ENCODE measurements at places on chromosomes 12 and 14.

- peak; percentile 40 for DNase-seq
These were observed 270.5 kb upstream of the PWP1 start for GRCh38 chr12:107415071-107415470.

- DNase-seq, result no peak
These were observed 92.5 kb downstream of the DAAM1 start for GRCh38 chr14:59280961-59281360.

DNA sequence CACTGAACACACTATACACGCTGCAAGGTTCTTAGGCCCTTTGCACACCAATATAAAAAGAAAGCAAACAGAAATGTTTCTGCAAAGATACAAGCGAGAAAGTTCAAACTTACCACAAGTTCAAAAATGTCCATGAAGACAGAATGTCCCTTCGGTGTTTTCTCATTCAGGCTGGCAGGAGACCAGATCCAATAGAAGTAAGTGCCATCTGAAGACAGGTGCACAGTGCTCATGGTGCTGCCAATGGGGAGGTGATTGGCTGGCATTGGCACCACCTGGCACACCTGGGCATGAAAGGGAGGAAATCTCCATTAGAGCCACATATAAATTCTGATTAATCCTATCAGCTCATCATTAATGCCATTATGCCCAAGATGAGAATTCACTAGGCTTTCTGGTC is 76.3 kb downstream of the HECTD4 start:
- no peak for DNase-seq

DNA sequence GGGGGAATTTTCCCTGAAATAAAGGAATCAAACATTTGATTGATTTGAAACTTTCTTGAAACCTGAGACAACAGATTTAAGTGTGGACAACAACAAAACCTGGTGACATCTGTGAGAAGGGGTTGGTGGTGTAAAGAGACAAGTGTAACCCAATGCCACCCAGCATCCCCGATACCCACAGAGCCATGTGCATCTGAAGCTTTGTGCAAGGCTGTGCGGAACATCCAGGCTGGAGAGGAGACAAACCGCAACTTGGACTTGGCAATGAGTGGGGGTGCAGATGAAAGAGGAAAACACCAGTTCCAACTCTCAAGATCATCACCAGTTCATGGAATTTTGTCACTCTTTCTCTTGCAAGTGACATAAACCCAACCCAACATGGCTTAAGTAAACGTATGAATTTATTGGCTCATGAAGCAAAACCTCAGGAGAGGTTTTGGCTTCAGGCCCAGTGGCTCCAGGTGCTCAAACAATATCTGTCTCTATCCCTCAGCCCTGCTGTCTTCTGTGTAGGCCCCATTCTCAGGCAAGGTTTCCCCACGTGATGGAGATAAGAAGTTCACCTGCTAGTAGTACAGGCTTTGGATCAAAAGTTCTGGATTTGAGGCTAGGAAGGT is 55.2 kb upstream of the NTF3 start:
- no peak for DNase-seq

DNA sequence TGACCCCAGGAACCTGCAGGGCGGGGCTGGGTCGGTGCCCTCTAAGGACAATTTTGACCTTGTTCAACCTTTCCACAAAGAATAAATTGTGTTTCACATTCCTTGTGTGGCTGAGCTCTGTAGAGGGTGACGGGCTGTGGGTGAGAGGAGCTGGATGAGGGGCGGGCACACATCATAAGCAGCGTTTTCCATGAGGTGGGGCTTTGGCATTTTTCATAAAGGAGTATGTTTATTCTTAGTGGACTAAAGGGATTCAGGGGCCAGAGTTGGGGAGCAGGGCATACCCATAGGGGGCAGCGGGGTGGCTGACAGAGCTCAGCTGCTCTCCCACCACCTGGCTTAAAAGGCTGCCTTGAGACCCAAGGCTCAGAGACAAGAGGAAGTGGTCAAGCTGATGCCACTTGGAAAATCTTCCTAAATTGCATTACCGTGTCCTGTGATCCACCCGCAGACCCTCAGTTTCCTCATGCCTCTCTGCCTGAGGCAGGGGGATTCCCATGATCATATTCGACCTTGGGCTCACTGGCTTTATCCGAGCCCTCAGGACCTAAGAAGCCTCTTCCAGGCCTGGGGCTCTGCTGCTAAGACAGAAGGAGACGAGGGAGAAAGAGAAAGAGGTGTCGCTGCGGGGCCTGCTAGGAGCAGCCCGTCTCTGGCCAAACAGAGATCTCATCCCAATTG is 11.4 kb downstream of the MMP14 start:
- DNase-seq, result no peak

- no peak for DNase-seq
These were observed 264.2 kb downstream of the ADAMTS20 start for GRCh38 chr12:43287706-43288383.

DNA sequence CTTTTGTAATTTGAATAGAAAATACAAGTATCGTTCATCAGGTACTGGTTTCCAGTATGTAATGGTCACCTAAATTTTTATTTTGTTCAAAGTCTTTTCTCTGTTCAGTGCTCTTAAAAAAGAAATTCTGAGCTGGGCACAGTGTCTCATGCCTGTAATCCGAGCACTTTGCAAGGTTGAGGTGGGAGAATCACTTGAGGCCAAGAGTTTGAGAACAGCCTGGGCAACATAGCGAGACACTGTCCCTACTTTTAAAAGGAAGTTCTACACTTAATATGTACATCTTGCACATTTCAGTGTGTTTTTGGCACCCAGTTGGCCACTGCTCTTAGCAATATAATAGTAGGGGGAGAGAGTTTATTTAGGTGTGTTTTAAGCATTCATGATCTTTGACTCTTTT is 27.9 kb downstream of the PCNX1 start:
- DNase-seq, result no peak

GRCh38 chr12:45601390-45601789 is 128.1 kb upstream of the ARID2 start:
- DNase-seq, result no peak

- DNase-seq, result no peak
These were observed 8.0 kb upstream of the SLC17A8 start for GRCh38 chr12:100348657-100349454.

GRCh38 chr12:24950231-24950834 is 1.4 kb upstream of the BCAT1 start:
- no peak for DNase-seq
